A549 treated with DMSO at 1 μM for 4 hours (cell line): ENCODE measurements at places on chromosomes 13 and 19. TPM values are rescaled to one million over a fixed set of nuclear protein-coding genes. Genes with fewer than 3 reads are reported as not detected.

The ZNF541 gene
- total RNA-seq: not detected in 5 replicates

The MICU2 gene
- 15.8 to 19.6 TPM (median 17.3 TPM) in 5 replicates for total RNA-seq

The SIGLEC8 gene
- total RNA-seq: not detected in 5 replicates

The ONECUT3 gene
- total RNA-seq: 0.01 TPM in 1 of 5 replicates, not detected in the others

The HIPK4 gene
- 0.19 to 0.31 TPM (median 0.26 TPM) in 5 replicates for total RNA-seq
